ENCODE measurements at places on chromosomes 7 and 10.

GRCh38 chr7:127064-127598, 65.2 kb upstream of the FAM20C start:
- no peak for DNase-seq

GRCh38 chr10:78654047-78654590, 414.6 kb upstream of the ZMIZ1 start:
- DNase-seq, result no peak

DNA sequence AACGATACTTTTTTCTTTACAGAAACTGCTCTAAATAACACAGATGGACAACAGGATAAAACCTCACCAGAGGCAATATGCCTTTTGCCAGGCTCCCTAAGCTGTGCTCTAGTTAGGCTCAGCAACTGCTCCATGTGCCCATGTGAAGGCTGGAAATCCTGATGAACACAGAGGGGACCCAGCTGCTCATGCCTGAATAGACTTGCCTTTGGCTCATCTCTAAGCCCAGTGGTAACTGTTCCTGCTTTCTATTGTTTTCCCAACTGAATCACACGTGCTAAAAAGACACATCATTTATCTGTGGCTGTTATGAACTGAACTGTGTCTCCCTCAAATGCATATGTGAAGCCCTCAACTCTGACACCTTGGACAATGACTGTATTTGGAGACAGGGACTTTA, 110.4 kb downstream of the RNF216 start:
- DNase-seq, result no peak

DNA sequence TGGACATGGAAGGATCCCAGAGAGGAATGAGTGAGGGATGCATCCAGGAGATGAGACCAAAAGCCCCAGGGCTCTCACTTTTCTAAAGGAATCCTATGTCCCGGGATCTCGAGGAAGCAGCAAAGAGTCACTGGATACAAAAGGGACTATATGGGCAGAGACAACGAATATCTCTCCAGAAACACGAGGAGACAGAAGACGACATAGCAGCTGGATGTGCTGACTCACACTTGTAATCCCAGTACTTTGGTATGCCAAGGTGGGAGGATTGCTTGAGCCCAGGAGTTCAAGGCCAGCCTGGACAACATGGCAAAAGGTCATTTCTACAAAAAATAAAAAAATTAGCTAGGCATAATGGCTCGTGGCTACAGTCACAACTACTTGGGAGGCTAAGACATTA, 24.7 kb upstream of the MSMB start:
- DNase-seq, result no peak

DNA sequence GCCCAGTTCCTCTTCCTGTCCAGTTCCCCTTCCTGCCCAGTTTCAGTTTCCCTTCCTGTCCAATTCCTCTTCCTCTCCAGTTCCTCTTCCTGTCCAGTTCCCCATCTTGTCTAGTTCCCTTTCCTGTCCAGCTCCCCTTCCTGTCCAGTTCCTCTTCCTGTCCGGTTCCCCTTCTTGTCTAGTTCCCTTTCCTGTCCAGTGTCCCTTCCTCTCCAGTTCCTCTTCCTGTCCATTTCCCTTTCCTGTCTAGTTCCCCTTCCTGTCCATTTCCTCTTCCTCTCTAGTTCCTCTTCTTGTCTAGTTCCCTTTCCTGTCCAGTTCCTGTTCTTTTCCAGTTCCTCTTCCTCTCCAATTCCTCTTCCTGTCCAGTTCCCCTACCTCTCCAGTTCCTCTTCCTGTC, 68.1 kb upstream of the ADCY1 start:
- DNase-seq, result no peak

DNA sequence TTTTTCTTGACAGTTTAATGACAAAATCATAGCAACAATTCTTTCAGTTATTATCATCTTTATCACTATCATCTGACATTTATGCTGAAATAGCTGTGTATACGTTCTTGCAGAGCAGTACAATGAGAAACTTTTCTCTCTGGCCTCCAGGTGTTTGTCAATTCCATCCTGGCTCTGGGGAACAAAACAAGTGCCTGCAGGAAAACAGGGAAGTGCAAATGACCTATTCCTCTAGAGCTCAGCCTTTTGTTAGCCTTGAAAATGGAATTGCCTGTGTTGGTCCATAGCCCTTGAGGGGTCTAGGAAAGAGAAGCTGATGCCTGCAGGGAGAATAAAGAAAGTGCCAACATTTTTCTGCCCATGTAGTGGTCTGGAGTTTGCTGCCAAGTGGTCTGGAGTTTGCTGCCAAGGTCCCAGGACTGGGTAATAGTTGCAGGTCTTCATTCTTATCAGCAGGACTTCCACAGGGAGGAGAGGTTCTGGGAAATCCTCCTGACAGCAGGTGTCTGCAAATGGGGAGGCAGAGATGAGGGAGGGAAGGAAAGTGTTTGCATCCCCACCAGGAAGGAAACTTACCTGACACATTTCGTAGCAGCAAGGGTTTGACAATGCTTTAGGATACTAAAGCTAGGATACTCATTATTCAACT, 10.1 kb upstream of the CSTF2T start:
- DNase-seq, result peak; percentile 10

GRCh38 chr7:146961617-146962016, 845.0 kb downstream of the CNTNAP2 start:
- DNase-seq, result peak; percentile 6

- no peak for DNase-seq
These were observed 44.7 kb upstream of the PITRM1 start for GRCh38 chr10:3217301-3217700.
